ENCODE measurements at places on chromosomes 11 and 22. TPM values are rescaled to one million over a fixed set of nuclear protein-coding genes. Genes with fewer than 3 reads are reported as not detected.

FGF3 gene
- not detected for total RNA-seq

- DNase-seq, result no peak
These were observed 55.8 kb downstream of the PARVA start for GRCh38 chr11:12433121-12433520.

DNA sequence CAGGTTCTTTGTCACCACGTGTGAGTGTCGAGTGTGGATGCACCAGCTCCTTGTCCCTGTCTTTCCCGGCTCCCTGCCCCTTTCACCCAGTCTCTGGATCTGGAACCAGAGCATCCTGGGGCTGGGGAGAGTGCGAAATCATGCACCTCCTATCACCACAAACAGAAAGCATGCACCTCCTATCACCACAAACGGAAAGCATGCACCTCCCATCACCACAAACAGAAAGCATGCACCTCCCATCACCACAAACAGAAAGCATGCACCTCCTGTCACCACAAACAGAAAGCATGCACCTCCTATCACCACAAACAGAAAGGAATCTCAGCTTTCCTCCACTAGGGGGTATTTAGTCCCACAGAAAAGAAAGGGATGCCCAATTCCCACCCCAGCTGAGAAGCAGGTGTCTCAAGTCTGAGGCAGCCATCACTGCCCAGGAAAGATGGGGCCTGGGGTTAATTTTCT, 5.9 kb upstream of the GLB1L3 start:
- DNase-seq, result no peak

RASL10A gene
- 0.93 TPM for total RNA-seq

KCNJ11 gene
- 1.0 TPM for total RNA-seq

ARHGAP20 gene
- total RNA-seq, result 0.70 TPM

GRCh38 chr11:12453243-12453642, 75.9 kb downstream of the PARVA start:
- DNase-seq, result no peak

DNA sequence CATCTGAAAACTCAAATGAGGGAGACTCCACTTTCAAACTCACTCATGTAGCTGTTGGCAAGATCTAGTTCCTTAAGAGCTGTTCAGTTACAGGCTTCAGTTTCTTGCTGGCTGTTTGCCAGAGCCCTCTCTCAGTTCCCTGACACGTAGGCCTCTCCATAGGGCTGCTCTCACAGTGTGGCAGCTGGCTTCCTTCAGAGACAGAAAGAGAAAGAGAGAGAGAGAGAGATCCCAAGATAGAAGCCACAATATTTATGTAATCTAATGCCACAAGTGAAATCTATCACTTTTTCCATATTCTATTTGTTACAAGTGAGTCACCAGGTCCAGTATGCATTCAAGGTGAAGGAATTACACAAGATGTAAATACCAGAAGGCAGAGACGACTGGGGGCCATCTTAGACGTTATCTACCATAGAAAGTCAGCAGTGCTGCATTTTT, 168.8 kb downstream of the RCN1 start:
- DNase-seq, result no peak

DKK3 gene
- total RNA-seq, result 1,099 TPM

DNA sequence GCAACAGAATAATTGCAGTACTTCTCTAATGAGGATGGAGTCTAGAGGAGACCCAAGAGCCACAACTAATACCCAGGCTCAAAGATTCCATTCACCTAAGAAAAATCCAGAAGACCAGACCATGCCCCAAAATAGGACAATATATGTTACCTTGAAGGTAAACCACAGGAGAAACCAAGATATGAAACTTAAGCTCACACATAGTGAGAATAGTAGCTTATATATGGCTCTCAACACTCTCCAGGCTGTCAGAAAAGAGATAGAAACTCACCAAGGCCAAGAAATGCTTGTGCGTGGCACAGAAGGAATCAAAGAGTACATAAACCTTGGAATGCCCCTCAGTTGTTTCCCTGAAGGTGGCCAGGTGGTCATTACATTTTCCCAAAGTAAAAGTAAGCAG, 9.1 kb downstream of the FAM111A start:
- DNase-seq, result no peak

GRCh38 chr11:68822546-68822945, 19.2 kb downstream of the CPT1A start:
- DNase-seq, result no peak

AMPD3 gene
- total RNA-seq, result 5.0 TPM

DNA sequence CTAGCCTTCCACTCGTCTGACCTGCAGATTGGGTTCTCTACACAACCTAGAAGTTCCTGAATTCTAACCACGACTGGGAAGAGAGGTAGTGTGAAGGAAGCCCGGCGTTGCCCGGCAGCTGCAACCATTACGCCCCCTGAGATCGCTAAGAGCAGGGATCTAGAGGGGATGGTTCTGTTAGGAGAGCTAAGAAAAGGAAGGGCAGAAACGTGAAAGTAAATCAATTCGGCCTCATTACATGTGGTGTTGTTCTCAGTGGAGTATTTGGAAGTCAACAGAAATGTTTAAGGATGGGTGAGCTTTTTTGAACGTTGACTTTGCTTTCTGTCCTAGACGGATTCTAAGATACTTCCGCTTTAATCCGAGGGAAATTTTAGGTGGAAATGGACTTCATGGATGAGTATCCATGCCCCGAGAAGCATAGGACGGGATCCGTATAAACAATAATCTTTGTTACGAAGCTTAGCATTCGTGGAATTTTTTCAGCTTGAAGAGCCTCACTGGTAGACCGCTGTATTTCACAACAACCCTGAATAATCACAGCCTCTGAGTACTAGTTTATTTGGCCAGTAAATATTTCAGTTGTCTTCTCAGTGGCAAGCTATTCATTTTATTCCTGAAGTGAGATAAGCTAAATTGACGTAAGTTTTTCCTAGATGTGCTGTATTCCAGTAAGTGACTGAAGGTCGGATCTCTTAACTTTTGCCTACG, 629 bp downstream of the ATP5MG start:
- DNase-seq, result no peak

DNA sequence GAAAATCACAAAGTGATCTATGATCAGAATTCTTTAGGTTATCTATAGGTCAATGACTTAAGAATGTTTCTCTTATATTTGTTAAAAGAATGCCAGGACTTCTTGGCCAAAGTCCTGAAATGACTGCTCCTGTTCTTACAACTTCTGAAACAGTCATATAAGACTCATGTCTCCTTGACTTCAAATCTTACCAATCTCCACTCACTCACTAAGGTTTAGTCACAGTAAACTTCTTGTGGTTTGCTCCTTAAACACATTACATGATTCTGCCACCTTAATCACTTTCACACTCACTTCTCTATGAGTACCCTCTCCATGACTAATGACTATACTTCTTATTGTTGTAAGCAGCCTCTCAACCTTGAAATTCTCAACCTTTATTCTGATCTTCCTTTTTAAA, 648.7 kb upstream of the CCDC179 start:
- DNase-seq, result no peak

DNA sequence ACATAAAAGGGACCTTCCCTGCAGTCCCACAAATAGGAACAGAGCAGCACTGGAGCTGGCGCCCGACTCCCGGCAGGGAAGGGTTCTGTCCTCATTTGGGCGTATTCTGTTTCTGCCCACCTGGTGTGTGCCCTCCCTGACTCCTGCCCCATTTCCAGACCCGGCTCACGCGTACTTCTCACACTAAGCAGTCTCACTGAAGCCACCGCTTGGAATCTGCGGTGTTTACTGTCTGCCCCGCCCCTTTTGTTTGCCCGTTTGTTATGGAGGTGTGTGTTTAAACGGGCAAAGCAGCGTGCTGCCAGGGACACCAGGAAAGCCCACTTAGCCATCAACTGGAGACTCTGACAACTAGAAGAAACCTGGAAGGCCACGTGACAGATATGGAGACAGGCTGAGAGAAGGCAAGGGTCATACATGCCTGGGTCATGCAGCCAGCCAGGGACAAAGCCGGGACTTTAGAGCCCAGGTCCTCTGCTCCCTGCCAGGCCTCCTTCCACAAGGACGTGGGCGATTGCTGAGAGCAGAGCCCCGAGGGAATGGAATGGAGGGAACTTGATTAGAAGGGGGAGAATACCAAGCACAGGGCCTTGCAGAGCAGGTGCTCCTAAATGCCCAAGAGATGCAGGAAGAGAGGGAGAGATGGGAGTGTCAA, 8.7 kb upstream of the EFCAB6 start:
- DNase-seq, result no peak

DNA sequence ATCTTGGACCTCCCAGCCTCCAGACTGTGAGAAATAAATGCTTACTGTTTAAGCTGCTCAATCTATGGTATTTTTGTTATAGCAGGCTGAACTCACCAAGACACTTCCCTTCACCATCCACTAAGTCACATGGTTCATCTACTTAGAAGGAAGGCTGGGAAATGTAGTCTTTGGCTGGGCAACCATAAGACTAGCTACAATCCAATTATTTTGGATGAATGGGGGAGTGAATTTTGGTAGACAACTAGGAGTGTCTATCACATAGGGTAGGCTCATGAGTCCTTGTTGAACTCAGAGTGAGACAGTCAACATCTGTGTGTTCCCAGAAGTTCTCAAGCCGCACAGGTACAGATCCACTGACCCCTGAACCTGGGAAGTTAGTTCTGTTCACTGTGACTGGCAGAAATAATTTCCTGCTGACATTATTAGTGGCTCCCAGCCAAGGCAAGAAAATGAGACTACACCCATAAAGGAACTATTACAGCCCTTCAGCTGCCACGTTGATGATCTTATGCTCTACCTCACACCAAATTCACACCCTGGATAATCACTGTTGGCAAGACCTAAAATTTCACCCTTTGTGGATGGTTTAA, 3.1 kb upstream of the SLC35C1 start:
- no peak for DNase-seq

DNA sequence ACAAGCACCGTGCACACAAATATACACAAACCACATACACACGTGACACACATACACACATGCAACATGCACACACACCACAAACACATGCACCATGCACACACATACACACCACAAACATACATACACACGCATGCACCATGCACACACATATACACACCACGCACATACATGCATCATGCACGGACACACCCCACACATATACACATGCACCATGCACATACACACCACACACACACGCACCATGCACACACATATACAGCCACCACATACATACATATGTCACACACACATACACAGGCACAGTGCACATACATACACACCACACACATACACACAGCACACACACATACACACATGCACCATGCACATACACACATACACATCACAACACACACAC, 12.7 kb upstream of the B4GALNT4 start:
- no peak for DNase-seq

UPK3A gene
- not detected for total RNA-seq

DNA sequence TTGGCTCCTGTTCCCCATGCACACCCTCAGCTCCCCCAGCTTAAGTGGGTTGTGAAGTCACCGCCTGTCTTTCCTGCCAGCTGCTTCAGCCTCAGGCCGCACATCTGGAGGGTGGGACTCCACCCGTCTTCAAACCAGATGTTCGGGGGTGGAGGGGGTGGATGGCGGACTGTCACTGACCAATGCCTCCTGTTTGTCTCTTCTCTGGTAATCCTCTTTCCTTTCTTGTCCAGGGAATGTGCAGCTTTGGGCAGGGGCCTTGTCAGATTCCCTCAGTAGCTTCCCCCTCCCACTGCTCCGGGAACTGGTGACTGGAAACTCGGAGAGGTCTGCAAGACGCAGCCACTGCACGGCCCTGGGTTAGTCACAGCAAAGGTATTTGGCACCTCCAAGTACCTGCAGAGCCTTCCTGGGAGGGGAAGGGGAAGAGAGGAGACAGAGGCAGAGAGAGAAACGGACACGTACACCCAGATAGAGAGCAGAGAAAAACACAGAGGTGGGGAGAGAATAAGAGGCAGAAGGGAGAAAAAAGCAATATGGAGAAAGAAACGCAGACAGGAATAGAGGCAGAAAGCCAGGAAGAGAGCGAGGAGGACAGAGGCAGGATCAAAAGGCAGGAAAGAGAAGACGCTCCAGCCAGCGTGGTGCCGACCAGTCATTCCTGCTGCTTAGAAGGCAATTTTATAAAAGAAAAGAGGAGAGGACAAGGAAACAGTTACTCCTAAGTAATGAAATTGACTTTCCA, 56.1 kb upstream of the TIMP3 start:
- DNase-seq, result no peak

GRCh38 chr11:103547024-103547423, 437.8 kb downstream of the DYNC2H1 start:
- DNase-seq, result no peak

- no peak for DNase-seq
These were observed 6.6 kb upstream of the OR4B1 start for GRCh38 chr11:48210052-48210451.

DNA sequence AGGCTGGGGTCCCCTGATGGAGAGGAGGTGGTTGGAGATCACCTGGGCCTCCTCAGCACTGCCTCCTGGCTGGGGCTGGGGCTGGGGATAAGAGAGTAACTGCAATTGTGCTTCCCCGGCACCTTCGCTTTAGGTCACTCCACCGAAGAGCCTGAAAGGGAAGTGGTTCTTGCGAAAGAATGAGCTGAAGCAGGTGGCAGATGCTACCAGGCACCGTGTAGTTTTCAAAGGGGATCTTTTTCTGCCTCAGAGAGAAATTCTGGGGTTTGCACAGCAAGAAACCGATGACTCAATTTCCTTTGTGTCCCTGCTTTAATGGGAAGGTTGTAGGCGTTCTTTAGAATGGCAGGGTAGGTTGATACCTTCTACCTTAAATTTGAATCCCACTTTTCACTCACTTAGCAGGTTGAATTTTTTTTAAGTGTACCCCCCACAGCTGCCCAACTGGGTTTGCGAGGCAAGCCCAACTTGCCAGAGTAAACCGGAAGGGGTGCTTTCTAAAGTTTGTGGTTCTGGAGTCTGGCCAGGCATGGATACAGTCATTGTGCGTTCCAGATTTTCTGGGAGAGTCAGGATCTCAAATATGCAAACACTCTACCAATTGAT, 5.3 kb downstream of the CD44 start:
- DNase-seq, result no peak

SLC5A4 gene
- 2.7 TPM for total RNA-seq

IGSF22 gene
- not detected for total RNA-seq

GRCh38 chr22:39943337-39943736, 16.9 kb upstream of the TMA7B start:
- DNase-seq, result no peak

GRCh38 chr11:11400121-11400520, 47.1 kb upstream of the CSNK2A3 start:
- no peak for DNase-seq

- DNase-seq, result no peak
These were observed 14.9 kb downstream of the MMP20 start for GRCh38 chr11:102610200-102610599.

Measured in glomerular endothelial cell (primary cell).